ENCODE measurements at places on chromosomes 4 and X.

DNA sequence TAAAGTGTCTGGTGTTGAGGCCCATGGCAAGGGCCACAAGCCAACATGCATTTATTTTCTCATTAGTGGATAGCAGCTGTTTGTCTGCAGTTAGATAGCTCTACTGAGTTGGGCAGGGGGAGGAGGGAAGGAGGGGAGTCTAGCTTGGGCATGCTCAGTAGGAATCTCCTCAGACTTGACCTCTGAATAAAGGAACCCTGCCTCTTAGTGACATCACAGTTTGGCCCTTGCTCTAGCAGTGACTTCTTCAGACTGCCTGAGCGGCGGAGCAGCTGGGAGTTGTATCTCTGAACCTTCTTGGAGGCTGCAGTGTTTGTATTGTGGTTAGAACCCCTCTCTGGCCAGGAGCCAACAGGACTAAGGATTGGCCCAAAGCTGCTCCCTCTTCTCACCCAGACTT, 57.4 kb downstream of the BCORL1 start:
- DNase-seq: no peak

DNA sequence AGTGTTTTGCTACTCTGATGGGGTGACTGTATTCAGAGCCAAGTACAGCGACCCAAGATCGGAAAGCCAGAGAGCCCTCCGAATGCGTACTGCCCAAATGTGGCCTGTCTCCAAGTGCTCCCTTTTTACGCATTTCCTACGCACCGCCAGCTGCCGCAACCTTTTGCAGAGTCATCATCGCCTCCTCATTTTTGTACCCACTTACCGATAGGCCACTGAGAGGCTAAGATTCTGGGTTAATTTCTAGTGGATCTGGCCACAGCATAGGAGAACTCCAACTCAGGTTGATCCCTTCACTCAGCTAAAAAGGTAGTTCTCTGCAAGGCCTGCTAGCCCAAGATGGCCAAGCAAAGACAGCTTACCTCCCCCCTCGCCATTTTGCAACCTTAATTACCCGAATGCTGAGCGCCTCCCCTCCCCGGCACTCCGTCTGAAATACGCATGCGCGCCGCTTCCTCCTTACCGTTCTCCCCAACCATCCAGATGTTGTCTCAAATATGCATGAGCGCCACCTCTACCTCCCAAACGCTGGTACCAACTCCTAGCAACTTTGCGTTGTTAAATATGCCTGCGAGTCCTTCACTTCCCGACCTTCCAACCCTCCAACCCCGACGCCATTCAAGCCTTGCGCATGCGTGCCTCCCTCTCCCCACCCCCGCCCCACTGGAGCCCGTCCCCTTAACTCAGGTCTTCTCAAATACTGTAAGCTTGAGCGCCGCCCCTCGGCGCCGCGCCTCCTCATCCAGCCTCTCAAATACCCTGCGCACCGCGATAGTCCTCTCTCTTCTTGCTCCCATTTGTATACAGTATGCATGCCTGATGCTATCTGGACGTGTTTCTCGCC, 11.8 kb upstream of the ZCCHC13 start:
- peak; percentile 65 for DNase-seq

GRCh38 chrX:262381-262909, 18.7 kb upstream of the PLCXD1 start:
- DNase-seq: no peak

GRCh38 chr4:85724791-85725563, 250.0 kb downstream of the ARHGAP24 start:
- no peak for DNase-seq

DNA sequence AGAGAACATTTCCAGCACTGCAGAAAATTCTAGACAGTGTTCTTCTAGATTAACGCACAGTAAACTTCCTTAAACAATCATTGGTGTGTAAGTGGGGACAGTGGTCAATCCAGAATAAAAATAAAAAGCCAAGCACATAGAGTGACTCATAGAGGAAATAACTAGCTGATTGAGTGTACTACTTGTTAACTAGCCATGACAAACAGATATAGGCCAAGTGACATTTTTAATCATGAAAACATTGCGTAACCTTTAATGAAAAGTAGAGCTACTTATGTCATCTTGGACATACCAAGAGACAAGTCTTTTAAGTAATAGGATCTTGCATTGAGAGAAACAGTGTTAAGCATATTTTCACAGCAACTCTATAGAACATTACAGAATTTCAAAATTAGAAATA, 233.9 kb upstream of the MAB21L2 start:
- no peak for DNase-seq

DNA sequence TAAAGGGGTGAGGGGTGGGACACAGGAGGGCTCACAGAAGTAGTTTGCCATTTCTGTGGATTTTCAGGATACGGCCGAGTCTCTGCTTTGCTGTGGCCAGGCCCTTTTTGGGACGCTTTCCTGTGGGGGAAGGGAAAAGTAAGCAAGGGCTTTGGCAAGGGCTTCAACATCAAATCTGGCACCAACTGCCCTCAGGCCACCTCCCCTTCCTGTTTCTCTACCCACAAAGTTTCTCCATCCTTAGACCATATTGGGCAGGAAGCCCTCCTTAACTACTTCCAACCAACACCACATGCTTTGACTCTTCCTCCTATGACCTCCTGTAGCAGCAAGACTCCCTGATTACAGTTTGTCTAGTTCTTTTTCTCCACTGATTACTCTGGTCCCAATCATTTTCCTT, 105.1 kb downstream of the PHF8 start:
- DNase-seq: no peak

DNA sequence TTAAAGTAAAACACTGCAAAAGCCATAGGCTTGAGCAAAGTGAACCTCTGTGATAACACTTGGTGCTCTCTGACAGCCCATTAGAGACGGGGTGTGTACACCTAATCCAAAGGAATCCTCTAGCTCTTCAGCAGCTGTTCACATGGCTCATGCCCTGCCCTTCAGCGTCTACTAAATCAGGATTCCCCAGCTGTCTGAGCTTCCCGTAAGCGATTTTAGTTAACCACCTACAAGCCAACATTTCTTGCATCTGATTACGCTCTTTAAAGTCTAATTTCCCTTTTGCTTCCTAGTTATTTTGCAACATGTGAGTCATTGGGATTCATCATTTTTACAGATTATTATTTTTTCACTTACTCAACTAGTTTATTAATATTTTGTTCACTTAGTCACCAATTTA, 6.5 kb downstream of the DMD start:
- no peak for DNase-seq

DNA sequence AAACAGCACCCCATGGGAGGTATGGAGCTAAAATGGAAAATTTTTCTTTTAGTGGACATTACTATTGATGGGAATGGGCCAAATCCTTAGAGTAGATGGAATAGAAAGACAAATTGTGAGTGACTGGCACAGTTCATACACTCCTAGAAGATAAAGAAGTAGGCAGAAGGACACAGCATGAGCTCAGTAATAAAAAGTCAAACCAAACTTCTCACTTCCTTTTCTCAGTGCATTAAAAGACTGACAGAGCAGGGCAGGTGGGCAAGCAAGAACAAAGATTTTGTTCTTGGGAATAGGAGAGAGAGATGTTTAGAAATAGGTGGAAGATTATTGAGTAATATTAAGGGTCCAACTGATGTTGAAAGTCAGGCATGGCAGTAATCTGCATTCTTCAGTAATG, 132.5 kb downstream of the ATP10D start:
- DNase-seq: no peak

DNA sequence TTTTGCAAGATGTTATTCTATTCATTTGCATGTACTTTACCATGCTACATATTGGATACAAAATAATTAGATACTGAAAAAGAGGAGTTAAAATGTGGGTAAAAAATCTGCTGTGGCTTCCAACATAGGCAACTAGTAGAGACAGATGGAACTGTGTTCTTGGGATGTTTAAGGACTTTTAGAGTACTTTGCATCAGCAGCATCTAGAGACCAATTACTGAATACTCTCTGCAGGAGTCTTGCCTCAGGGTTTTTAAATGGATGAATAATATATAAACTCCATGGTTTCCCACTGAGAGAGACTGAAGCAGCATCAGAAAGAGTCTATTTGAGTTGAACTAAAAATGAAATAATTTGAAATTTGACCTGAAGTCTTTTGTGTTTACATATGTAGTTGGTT, 676.7 kb downstream of the GALNTL6 start:
- no peak for DNase-seq

DNA sequence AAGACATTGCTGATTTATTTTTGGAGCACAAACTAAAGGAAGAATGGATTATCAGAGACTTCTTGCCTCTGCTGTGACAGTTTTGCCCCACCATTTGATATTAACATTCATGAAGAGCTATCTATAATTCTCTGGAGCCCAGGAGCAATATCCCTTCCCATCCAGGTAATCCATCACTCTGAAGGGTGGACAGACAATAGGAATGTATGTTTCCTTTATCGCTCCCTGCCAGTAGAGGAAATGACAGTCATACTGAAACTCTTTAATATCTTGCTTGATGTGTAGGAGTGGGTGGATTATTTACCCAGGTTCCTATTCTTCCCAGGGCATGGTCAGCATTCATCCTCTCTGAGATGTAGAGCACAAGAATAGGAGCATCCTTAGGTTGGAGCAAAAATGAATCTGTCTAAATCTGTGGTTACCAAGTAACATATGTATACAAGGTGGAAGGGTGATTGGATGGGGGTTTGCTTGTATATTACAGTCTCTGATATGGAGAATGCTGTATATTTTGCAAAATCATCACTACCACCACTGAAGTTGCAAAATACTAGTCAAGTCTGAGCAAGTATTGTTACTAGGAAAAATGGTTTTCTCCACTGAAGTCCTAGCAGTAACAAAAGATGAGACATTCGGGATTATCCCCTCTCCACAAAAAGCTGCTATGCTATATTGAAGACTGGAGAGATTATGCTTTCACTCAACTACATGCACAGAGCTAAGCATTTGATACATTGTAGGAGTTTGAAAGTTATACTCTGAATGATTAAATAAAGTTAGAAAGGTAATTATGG, 151.6 kb downstream of the CBLL2 start:
- DNase-seq: no peak

GRCh38 chr4:8021796-8022195, 82.1 kb upstream of the AFAP1 start:
- DNase-seq: no peak

DNA sequence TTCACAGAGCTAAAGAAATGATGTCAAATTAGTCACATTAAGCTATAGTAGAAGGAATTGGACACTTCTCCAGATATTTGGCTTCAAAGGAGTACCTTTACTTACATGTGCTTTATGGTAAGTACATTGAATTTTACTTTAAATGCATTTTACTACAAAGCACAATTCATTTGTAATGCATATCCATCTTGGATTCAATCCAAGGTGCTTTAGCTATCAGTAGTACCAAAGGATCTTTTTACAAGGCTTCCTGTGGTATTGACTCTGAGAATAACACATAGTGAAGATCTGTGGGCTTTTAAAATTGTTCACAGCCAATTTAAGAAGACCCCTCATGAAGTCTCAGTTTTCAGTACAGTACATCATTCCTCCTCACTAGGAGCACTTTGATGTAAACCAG, 13.2 kb downstream of the THAP6 start:
- no peak for DNase-seq

DNA sequence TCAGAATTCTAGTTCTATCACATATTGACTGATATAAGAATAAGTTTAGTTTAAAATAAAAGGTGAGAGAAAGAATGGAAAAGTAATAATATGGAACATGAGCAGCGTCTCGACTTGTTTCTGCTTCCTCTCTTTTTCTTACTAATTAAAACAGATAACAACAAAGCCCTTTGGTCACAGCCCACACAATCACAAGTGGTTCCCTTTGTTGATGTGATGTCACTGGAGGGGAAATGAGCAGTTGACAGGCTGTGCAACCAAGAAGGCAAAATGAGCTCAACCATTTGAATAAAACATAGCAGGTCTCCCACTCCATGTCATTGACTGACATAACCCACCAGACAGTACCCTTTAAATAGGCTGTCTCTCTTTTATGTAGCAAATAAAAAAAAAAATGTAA, 342.5 kb upstream of the MAGEB2 start:
- DNase-seq: no peak

DNA sequence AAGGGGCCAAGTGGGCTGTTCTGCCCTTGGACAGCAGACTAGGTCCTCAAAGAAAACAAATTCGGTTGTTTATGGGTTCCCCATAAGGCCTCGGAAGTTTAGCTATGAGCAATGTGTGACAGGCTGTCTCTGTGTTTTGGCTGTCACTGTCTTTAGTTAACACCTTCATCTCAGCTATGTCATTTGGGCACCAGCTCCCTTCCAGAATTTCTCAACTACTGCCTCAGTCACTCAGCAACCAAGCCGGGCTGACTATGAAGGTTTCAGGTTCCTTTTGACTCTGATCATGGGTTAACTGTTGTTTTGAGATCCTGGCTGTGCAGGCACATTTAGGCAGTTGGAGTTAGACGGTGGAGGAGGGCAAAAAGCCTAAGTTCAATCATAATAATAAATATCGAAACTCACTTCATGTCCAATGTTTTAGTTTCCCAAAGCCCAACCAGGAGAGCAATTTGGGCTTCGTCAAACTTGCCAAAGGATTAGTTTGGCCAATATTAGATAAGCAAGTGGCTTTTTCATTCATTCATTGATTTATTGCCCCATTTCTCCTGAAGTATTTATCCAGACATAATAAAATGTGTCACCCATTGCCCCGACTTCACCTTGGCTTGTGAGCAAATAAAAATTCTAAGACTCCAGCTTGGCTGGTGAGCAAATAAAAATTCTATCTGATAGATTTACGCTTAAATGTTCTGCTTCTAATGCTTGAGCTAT, 9.1 kb upstream of the PAGE1 start:
- DNase-seq: no peak

- DNase-seq: no peak
Observed at GRCh38 chr4:186132577-186133242, 28.2 kb downstream of the FAM149A start.

DNA sequence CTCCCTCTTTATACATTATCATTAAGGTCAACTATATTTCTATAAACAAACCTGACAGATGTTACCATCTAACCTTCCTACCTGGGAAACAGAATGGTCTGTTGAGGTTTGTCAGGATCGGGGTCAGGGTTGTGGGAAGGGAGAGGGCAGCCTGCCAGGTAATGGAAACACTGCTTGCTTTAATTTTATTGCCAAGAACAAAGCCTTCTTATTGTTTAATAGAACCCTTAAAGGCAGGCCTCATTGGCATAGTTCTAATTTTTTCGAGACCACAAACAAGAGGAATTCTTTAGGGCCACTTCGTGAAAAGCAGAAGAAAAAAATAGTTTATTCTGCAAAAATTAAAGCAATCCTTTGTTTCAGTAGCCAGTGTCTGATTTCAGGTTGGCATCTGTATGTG, 113.2 kb downstream of the MID1 start:
- no peak for DNase-seq

- DNase-seq: no peak
Observed at GRCh38 chrX:148695255-148695654, 194.8 kb downstream of the AFF2 start.

- DNase-seq: no peak
Observed at GRCh38 chr4:182144626-182145333, 98.4 kb upstream of the TENM3 start.

GRCh38 chrX:100625985-100626491, 10.6 kb downstream of the TSPAN6 start:
- DNase-seq: no peak
